ENCODE measurements at places on chromosomes 4 and X.

DNA sequence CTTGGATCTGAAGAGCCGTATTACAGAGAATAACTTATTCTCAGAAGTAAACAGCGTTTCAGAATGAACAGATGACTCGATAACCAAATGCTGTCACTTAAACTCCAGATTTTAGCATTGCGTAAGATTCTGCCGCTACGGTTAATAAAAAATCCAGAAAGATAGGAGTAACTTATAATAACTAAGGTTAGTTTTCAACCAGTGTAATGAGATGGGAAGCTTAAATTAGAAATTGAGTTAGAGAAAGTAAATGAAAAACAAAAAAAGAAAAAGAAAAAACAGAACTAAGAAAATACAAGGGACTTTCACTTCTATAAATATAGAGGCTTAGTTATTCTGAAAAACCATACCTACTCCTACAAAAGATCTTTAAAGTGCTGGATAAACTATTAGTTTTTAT, 13.1 kb upstream of the PARM1 start:
- no peak for DNase-seq

DNA sequence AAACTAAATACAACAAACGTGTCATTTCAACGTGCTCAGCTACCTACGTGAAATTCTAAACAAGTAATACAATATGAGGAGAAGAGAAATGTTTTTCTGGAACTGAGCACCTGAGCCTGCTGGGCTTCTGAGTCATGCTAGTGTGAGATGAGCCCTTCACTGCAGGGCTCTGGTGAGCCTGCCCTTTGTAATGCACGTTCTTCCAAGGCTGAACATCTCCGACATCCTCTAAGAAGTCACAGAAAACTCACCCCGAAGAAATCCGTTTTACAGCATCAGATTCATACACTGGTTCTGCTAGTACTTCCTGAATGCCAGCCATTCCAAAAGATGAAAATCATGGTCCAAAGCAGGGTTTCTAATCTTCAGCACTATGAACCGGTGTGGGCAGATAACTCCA, 157.1 kb downstream of the AMELX start:
- no peak for DNase-seq

- no peak for DNase-seq
Observed at GRCh38 chr4:146224326-146224966, 10.1 kb downstream of the REELD1 start.

GRCh38 chr4:14446311-14446710, 556.0 kb upstream of the CPEB2 start:
- DNase-seq, result no peak

GRCh38 chr4:63171341-63171740, 1237.9 kb downstream of the TECRL start:
- no peak for DNase-seq

DNA sequence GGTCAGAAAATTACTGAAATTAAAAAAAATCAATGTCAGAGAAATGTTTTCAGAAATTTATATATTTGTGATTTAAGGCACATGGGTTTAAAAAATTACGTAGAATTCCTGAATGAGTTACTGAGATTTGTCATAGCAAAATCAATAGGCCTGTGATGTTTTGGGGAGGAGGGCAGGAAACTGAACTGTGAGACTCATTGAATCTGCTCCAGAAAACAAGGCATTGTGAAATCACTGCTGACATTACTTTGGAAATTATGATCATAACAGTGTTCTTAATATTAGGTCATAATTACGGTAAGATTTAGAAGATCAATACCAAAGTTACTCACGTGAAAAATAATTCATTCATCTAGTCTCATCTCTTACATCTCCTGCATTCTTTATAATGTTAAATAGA, 5.3 kb downstream of the FGF5 start:
- DNase-seq, result no peak
